Activated T-cell treated with anti-CD3 and anti-CD28 coated beads, Interleukin-2, amount 50 U/mL, for 48 hours (primary cell): ENCODE measurements at places on chromosomes 11 and 22.

DNA sequence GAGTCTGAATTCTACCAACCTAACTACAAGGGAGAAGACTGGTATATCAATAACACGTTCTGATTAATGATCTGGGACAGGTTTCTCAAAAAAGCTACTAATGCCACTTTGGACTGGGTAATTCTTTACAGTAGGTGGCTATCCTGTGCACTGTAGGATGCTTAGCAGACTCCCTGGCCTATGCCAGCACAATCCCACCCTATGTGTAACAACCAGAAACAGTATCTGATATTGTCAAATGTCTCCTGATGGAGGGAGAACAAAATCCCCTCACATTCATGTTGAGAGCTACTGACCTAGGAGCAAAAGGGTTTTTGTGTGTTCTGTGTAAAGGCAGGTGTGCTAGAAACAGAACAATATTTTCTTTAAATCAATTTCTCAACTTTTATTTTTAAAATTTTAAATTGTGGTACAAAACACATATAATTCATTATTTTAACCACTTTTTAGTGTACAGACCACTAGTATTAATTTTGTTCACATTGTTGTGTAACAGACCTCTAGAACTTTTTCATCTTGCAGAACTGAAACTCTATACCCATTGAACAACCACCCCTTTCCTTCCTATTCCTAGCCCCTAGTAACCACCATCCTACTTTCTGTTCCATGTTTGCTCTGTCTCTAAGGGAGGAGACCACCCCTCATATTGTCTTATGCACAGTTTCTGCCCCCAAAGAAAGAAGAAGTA is 2.1 kb upstream of the MS4A6A start:
- no peak for DNase-seq

DNA sequence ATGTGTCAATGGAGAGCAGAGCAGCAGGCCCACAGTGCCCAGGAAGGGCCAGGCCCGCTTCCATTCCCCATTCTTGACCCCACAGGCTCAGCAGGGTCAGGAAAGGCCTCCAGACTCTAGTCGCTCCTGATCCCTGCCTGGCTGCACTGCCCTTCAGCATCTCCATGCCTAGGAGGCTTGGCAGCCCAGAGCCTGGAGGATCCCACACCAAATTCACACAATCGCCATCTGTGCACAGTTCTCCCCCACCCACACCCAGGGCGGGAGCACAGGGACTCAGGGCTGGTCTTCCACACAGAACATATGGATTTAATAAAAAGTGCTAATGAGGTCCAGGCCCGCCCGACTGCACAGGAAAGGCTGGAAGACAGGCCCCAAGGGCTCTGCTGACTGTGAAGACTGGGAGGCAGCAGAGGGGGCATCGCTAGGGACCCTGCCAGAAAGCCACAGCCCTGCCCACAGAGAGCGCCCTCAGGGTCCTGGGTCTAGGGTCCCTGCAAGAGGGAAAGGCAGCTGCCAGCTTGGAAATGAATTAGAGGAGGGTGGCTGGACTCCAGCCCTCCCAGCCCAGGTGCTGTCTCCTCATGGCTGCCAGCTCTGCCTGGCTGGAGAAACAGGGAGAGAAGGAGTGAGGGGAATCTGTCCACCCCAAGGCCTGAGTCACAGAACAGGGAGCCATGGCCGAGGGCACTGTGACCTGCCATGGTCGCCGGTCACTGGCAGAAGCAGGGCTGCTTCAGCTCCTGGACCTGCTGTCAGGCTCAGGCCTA is 39.7 kb downstream of the DKK3 start:
- no peak for DNase-seq

- no peak for DNase-seq
Measured at GRCh38 chr22:19815823-19816290, 38.8 kb downstream of the GNB1L start.

- no peak for DNase-seq
Measured at GRCh38 chr11:130043575-130043974, 26.1 kb upstream of the APLP2 start.

DNA sequence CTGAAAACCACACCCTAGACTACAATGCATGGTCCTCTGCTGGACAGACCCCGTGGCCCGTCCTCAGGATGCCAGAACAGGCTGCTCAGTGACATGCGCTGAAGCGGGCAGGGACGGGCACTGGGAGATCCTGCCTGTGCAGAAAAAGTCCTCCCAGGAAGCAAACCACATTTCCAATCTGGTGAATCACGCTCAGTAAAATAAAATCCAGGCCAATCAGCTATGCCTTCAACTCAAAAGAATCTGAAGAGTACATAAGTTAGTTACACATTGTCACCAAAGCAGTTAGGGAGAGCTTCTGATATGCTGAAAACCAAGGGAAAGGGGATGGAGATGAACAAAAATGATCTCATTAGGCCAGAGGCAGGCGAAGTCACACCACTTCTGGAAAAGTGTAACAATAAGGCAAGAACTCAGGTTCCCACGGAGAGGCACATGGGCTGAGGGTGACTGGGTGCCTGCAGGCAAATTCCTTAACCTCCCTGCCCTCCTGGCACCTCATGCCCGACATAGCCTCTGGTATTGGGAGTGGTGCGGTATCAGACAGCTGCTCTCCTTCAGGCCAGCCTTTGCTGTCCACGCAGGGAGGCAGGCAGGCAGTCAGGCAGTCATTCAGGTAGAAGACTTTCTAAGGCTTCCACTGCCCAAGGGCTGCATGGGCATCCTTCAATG is 66.4 kb downstream of the APOL5 start:
- DNase-seq: no peak

DNA sequence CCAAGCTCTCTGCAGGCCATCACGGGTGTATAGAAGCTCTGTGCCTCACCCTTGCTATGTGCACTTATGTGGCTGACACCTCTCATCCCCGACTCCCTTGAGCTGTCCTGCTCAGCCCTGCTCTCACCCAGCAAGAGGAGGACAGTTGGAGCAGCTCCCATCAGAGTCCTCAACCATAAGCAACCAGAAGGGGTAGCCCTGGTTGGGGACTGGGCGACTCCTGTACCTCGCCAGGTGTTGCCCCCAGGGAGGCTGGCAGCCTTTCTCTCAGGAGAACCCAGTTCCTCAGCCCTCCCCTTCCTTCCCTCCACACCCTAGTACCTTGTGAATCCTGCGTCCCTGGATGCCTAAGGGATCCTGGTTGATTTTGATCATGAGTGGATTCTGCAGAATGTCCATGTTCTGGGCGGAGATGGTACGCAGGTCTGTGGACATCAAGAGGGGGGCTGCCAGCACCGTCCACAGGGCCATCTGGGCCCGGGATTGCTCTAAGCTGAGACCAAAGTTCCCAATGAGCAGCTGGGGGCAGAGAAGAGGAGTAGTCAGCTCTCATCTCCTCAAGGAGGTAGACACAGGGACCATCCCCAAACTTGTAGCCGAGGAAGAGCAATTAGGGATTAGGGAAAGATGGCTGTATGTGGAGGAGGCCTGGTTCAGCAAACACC is 8.0 kb downstream of the NAGA start:
- DNase-seq: no peak

- DNase-seq: no peak
Measured at GRCh38 chr11:119671051-119671450, 57.9 kb downstream of the NECTIN1 start.
